ENCODE measurements at places on chromosomes 5 and 9.

DNA sequence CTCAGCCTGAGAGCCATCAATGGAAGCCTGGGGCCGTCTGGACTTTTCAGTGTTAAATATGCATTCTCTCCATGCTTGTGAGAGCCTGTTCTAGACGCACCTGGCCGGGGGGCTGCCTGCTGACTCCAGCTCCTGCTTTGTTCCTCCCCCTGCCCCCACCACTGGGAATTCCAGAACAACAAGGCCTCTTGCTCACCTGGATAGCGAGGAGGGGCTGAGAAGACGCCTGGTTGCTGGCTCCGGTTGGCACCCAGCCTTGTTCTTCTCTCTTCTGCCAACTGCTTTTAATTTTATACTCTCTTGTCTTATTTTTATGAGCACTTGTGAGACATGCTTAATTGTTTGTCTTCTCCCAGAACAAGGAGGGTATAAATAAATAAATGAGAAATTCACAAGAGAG is 15.0 kb upstream of the RAPGEF1 start:
- no peak for DNase-seq

DNA sequence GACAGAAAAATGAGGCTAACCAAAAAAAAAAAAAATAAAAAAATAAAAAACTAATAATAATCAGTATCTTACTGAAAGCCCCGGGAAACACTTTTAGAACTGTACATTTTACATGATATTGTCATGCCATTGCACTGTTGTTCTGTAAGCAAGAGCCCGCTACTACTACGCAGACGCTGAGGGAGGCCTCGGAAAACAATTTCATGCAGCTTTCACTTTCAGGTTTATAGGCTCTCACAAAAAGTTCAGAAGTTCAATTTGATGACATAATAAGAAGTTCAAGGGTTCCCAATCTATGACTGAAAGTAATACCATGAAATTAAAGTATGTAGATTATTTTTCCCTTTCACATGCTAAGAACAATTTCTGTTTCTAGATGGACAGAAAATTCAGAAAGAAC is 318.3 kb upstream of the ITGA1 start:
- no peak for DNase-seq

- no peak for DNase-seq
These were observed 376.3 kb upstream of the CHD1 start for GRCh38 chr5:99305045-99305580.

DNA sequence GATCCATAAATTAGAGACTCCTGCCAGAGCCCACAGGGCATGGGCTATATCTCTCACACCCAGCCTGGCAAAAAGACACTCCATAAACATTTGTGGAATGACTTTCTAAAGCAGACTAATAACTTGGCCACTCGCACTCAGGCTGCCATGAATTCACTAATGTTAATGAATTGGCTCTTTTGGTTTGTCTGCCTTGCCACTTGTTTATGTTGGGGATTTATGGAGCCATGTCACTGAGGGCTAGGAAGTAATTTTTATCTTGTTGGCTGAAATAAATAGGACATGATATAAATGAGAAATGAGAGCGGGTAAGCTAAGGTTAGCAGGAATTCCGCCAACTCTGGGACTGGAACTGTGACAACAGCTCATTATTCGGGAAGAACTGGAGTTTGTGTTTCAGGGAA is 55.2 kb downstream of the DROSHA start:
- no peak for DNase-seq

- DNase-seq = no peak
These were observed 27.4 kb downstream of the LHX2 start for GRCh38 chr9:124038790-124039633.

DNA sequence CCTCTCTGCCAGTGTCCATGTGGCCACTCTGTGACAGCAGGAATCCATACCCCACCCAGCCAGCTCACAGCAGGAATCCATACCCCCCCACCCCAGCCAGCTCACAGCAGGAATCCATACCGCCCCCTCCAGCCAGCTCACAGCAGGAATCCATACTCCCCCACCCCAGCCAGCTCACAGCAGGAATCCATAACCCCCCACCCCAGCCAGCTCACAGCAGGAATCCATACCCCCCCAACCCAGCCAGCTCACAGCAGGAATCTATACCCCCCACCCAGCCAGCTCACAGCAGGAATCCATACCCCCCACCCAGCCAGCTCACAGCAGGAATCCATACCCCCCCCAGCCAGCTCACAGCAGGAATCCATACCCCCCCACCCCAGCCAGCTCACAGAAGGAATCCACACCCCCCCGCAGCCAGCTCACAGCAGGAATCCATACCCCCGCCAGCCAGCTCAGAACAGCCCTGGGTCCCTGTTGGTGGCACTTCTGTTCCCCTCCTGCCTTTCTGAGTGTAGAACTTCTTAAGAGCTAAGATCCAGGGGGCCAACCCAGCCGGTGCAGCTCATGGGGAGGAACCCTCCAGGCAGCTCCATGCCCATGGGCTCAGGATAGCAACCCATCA is 8.4 kb upstream of the RXRA start:
- DNase-seq = no peak

DNA sequence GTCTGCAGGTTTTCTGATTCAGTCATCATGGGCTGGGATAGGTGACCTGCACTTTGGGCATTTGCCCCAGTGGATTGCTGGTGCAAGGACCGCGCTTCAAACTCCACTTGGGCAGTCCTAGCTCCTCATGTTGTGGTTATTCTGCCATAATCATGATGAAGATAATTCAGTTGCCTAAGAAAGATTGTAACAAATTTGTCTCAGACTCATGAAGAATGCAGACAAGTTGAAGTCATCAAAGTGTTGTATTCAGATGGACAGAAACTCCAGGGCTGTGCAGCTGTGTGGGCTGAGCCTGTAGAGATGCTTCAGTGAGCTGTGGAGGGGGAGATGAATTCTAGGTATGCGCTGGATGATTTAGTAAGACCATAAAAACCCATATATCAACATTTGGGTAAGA is 38.5 kb downstream of the TARS1 start:
- DNase-seq = no peak

Data from MM.1S (cell line).